T-helper 17 cell (primary cell): ENCODE measurements at places on chromosomes 16 and 17. TPM values are rescaled to one million over a fixed set of nuclear protein-coding genes. Genes with fewer than 3 reads are reported as not detected.

CRYM gene
- 0.94 TPM for total RNA-seq

DNA sequence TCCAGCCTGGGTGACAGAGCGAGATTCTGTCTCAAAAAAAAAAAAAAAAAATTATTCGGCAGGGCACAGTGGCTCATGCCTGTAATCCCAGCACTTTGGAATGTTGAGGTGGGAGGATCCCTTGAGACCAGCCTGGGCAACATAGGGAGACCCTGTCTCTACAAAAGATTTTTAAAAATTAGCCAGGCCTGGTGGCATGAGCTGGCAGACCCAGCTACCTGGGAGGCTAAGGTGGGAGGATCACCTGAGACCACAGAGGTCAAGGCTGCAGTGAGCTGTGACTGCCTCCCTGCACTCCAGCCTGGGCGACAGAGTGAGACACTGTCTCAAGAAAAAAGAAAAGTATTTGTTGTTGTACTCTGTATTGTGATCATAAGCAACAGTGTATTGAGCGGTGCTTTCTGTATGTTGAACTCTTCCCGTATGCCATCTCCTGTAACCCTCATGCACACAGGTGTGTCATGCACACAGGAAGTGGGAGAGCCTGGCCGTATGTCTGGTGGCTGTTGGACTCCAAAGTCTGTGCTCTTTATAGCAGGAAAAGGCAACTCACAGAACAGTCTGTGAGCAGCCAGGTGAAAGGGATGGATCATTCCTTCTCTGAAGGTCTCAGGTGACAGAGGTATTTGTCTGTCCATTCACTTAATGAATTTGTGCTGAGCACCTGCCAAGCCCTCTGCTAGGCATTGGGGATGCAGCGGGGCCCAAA lies 17.1 kb downstream of the CDH1 start:
- DNase-seq: no peak

PPM1E gene
- total RNA-seq: not detected

GRCh38 chr16:47713225-47713595 lies 252.1 kb downstream of the PHKB start:
- DNase-seq: no peak

MAP1LC3B gene
- total RNA-seq: 90.6 TPM

TNFRSF13B gene
- total RNA-seq: not detected

DNA sequence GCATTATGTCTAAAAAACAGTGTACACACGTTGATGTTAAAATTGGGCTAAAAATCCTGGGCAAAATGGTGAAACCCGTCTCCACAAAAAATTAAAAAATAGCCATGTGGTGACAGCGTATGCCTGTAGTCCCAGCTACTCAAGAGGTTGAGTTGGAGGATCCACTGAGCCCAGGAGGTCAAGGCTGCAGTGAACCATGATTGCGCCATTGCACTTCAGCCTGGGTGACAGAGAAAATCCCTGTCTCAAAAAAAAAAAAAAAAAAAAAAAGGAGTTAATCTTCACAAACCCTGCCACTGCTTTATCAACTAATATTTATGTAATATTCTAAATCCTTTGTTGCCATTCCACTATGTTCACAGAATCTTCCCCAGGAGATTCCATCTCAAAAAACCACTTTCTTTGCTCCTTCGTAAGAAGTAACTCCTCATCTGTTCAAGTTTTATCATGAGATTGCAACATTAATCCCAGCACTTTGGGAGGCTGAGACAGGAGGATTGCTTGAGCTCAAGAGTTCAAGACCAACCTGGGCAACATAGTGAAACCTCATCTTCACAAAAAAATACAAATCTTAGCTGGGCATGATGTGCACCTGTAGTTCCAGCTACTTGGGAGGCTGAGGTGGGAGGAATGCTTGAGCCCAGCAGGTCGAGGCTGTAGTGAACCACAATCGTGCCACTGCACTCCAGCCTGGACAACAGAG lies 1.9 kb upstream of the C16orf87 start:
- no peak for DNase-seq

DNA sequence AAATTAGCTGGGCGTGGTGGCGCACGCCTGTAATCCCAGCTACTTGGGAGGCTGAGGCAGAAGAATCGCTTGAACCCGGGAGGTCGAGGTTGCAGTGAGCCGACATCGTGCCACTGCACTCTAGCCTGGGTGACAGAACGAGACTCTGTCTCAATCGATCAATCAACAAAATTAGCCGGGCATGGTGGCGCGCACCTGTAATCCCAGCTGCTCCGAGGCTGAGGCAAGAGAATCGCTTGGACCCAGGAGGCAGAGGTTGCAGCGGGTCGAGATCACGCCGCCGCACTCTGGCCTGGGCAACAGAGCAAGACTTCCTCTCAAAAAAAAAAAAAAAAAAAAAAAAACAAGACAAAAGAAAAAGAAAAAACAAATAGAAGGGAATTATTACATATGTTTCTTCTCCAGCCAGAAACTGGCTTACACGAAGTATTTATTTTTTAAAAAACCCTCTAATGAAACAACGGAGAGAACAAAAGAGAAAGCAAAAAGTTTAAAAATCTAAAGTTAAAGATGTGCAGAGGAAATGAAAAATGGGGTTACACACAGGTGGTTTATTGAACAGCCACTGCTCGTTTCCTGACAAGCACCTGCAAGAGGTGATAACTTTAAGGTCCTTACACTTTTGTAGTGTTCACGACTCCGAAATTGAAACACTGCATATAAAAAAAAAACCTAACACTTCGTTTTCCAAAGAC lies 1.4 kb downstream of the SYNRG start:
- DNase-seq: no peak

KRTAP4-6 gene
- not detected for total RNA-seq

DNA sequence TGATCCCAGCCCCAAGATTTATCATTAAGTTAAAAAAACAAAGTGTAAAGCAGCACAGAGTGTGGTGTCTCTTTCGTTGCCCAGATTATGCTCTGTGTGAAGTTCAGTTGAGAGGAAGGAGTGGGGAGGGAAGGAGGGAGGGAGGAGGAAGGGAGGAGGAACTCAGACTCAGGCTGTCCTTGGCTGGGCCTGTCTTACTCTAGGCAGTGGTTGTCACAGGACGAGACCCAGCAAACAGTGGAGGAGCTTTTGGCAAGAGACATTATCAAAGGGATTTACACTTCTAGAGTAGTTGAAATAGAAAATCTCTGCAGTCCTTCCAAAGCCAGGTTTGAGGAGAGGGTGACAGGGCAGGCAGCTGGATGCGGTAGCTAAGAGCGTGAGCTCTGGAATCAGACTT lies 27.8 kb downstream of the KNOP1 start:
- DNase-seq: no peak

DNA sequence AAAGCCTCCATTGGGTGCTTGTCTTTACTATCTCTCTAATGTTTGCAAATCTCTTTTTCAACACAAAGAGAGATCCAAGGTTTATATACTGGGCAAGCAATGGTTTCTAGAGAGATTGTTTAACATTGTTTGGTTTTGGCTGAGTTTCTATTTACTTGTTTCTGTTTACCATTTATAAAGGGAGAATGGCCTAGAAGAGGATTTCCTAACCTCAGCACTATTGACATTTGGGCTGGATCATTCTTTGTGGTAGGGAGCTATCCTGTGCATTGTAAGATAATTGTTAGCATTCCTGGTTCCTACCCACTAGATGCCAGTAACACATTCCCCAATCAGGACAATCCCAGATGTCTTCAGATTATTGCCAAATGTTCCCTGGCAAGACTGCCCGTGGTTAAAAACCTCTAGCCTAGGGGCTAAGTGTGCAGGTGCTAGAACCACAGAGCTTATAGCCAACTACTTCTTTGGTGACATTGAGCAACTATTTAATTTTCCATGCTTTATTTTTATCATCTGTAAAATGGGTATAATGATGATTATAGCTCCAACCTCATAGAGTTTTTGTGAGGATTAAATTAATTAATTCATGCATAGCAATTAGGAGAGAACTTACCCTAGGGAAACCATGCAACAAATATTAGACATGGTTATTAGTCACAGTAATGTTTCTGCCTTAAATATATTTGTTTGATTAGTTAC lies 413.9 kb upstream of the MAF start:
- DNase-seq: no peak

DNA sequence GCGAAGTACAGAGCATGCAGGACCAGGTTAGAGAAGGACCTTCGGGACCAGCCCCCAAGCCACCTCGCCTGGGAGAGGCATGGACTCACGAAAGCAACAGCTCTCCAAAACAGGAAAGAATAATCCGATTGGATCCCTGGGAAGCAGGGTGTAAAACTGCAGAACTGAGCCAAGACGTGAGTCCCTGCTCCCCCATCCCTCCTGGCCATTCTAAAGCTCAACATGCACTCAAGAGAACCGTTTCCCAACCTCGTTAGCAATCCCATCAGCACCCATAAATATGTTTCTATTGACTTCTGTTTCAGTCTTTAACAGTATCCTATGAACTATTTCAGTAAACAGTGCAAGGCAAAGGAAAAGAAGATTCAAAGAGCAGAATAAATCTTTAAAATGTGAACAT lies 167.0 kb downstream of the COPRS start:
- DNase-seq: no peak

DNA sequence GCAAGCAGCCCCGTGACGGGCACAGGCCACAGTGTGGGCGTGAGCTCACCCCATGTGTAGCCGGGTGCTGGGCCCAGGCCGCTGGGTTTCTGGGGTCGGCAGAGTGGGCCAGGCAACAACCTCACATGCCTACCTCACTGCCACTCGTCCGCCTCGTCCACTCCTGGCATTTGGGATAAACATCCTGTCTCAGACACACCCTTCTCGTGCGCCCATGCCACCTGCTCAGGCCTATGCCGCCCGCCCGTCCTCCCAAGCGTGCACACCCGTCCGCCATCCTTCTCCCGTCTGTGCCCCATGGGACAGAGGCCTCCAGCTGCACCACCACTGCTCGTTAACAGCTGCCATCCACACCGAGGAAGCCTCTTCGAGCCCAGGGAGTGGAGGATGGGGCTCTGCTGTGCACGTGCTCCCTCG lies 64.3 kb downstream of the KLHDC4 start:
- DNase-seq: no peak

DNA sequence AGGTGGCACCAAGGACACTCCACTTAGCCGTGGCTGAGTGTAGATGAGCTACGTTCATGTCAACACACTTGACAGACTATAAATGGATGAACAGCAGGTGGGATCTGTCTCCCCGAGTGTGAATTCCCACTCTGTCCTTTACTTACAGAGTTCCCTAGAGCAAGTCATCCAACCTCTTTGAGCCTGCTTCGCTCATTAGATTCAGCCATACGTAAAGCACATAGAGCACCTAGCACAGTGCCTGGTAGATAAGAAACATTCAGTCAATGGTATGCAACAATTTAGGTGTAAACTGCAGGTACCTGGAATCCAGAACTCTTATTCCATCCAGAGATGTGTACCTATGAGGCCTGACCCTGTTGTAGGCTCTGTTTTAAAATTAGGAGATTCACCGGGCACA lies 227.8 kb upstream of the C16orf82 start:
- no peak for DNase-seq

GPT2 gene
- 0.60 TPM for total RNA-seq

- no peak for DNase-seq
These were observed 4.5 kb downstream of the OR1F1 start for GRCh38 chr16:3192476-3193019.

PRSS21 gene
- total RNA-seq: not detected

DNA sequence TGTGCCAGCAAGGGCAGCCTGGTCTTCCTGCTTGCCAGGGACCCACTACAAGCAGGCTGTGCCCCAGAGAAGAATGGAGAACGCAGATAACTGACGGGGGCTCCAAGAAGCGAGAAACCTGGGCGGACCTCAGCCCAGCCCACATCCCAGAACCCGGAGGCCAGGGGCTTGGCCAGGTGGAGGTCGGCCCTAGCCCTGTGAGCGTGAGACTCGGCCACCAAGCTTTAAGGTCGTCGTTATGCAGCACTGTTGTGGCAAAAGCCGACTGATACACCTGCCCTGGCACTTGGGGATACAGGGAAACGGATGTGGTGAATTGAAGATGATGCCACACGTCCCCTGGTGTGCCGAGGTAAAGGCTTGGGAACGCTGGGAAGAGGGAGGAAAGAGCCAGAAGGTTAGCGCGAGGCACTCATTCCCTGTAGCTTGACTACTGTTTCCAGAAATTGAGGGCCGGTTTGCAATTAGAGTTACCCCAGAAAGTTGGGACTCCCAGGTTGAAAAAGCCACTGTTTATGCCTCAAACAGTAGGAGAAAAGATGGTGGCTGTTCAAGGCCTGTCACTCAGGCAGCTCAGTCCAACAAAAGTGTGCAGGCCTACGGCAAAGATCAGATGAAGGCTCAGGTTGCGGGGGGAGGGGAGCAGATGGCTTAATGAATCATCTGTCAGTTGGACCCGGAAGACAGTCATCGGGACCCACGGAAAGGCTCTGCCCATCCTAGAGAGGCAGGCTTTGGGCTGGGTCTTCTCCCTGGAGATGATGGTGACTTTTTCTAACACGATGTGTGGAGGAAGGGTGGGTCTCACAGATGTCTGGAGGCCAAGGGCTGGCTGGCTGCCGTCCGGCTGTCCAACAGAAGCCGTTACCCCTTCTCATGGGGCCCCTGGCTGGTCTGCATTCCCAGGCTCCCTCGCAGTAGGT lies 45.6 kb upstream of the BAHCC1 start:
- no peak for DNase-seq

DNA sequence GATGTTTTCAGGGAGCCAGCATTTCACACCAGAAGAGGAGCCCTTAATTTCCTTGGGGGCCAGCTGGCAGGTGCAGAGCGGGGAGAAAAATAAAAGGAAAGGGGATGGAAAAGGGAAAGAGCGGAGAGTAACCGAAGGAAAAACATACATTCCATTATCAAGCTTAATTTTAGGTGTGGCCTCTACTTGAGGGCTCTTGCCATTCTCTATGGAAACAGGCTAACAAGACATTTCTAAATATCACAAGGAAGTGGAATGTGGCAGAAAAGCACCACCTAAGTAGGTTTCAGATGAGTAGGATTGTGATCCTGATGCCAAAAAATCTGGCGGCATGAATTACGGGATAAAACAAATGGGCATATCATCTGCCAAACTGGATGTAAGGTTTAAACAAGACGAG lies 970 bp upstream of the DYNC1LI2 start:
- DNase-seq: no peak

FASN gene
- 126 TPM for total RNA-seq

GRCh38 chr16:64711026-64711425 lies 410.8 kb downstream of the CDH11 start:
- DNase-seq: no peak

DNA sequence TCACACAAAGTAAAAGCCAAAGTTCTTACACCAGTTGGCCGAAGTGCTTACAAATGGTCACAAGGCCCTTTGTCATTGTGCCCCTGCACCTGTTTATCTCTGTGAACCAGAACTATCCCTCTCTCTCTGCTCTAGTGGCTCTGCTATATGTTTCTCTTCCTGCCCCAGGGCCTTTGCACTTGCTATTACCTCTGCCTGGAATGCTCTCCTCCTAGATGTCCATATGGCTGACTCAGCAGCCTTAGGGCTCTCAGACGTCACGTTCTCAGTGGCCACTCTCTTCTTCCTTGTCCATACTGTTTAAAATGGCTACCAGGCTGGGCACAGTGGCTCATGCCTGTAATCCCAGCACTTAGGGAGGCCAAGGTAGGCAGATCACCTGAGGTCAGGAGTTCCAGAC lies 38.8 kb upstream of the DDX52 start:
- DNase-seq: no peak
